ENCODE measurements at places on chromosomes 5 and 9.

GRCh38 chr5:143404416-143405062, 1.1 kb upstream of the NR3C1 start:
- DNase-seq = peak; percentile 95

GRCh38 chr5:102036927-102037326, 259.2 kb downstream of the SLCO4C1 start:
- no peak for DNase-seq

GRCh38 chr9:97740848-97741821, 44.0 kb upstream of the XPA start:
- DNase-seq = peak; percentile 90

DNA sequence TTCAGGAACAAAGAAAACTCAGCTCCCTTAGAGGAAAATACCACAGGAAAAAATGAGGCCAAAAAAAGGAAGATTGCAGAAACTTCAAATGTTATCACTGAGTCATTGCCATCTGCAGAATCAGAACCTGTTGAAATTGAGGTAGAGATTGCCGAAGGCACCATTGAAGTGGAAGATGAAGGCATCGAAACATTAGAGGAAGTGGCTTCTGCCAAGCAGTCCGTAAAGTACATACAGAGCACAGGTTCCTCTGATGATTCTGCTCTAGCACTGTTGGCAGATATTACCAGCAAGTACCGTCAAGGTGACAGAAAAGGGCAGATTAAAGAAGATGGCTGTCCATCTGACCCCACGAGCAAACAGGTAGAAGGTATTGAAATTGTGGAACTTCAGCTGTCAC, 30.8 kb upstream of the NIM1K start:
- peak; percentile 14 for DNase-seq

DNA sequence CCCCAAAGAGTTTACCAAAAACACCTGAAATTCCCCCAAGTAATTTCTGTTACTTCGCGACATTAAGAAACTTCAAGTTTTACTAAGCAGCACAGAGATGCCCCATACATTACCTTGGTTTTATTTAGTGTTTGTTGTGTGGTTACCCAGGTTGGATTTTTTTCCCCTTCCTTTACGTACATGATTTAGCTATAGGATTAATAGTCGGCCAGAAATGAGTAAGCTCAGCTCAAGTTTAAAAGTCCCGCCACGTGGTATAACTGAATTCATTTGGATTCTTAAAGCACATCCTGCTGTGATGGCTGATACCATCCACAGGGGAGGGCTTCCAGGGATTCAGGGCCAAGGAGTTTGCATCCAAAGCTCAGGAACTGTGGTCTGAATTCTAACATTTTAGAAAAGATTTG, 75.9 kb downstream of the DAP start:
- DNase-seq = no peak

GRCh38 chr5:135822959-135823358, 11.5 kb upstream of the SLC25A48 start:
- DNase-seq = no peak

DNA sequence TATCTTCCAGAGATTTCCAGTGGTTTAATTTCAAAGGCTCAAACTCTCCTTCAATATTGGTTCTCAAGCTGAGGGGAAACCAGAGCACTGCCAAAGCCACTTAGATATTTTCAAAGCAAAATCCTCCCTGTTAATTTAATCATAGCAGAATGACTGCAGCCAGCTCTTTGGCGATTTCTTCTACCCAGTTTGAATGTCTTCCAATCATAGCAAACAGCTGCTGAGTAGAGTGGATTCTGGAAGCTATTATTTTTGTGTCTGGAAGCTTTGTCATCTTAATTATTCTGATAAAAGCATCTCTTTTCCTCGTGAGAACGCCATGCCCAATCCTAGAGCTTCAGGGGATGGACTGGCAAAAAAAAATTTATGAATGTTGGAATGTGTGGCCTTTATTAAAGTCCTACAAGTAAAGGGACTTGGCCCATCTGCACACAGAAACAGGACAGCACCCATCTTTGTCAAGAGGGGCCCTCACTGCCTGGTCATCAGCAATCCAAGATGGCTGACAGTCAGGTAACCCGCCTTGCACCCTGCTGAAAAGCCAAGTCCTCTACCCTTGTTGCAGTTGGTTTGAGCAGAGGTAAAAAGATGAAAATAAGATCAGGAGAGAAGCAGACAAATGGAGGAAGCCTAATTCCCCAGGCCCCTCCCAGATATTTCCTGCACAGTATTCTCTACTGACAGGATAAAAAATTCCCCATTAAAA, 125.1 kb downstream of the SUSD1 start:
- peak; percentile 29 for DNase-seq

- DNase-seq = no peak
Observed at GRCh38 chr5:143886651-143887638, 75.0 kb downstream of the HMHB1 start.

GRCh38 chr9:97553841-97554240, 52.4 kb downstream of the TMOD1 start:
- no peak for DNase-seq

DNA sequence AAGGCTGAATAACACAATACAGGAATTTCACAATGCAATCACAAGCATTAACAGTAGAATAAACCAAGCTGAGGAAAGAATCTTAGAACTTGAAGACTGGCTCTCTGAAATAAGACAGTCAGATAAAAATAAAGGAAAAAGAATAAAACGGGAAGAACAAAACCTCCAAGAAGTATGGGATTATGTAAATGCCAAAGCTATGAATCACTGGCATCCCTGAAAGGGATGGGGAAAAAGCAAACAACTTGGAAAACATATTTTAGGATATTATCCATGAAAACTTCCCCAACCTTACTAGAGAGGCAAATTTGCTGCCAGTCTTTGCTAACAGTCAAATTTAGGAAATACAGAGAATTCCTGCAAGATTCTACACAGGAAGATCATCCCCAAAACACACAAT, 157.9 kb downstream of the ALDH1A1 start:
- no peak for DNase-seq

- DNase-seq = no peak
Observed at GRCh38 chr9:92424340-92424739, at the start of gene OMD. Gene OMD (minus strand): TSS chr9:92424471. CDS start chr9:92417558, 6,913 bp downstream.

DNA sequence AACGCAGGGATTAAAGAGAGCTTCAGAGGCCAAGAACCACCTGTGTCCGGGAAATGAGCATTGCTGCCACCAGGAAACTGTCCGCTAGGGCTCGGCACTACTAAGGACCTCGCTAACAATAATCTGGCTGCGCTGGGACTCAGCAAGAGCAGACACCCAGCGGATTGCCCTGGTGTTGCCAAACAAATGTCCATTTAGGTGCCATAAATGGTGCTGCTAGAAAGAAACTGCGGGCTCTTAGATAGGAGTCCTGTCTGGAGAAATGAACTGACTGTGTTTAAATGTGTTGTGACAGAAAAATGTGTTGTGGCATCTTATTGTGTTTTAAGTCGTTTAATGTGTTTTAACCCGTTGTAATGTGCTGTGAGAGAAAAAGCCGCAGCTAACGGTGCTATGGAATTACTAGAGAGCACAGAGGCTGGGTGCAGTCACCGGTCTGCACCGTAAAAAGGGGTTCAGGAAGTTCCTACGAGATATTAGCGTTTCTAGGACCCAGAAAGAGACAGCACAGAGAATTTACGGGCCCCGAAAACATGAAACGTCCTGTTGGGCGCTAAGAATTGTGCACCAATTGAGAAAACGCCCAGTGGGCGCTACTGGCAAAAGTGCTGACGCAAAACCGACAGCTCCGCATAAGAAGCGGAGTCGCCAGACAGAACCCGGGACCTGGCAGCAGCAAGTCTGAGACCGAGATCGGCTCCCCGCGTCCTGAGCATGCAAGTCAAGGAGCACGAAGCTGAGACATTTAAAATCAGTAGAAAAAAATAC, 90.6 kb downstream of the ANXA2R start:
- peak; percentile 58 for DNase-seq

- peak; percentile 12 for DNase-seq
Observed at GRCh38 chr5:111820072-111820471, 63.1 kb upstream of the NREP start.

GRCh38 chr9:126642839-126643238, 29.1 kb downstream of the LMX1B start:
- no peak for DNase-seq

DNA sequence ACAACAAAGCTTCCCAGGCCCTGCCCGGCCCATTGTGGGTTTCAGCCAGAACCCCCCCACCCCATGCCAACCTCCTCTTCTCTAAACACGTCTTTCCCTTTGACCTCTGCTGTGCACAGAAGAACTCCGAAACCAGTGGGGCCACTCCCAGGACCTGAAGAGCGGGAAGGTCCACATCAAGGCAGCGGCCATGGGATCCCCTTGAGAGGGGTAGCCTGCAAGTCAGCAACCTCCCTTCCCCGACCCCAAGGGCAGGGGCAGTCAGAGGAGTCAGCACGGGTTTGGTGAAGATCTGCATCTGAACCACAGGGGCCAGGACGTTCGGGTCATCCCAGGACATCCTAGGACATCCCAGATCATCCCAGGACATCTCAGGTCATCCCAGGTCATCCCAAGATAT, 379.9 kb upstream of the IRX4 start:
- no peak for DNase-seq

DNA sequence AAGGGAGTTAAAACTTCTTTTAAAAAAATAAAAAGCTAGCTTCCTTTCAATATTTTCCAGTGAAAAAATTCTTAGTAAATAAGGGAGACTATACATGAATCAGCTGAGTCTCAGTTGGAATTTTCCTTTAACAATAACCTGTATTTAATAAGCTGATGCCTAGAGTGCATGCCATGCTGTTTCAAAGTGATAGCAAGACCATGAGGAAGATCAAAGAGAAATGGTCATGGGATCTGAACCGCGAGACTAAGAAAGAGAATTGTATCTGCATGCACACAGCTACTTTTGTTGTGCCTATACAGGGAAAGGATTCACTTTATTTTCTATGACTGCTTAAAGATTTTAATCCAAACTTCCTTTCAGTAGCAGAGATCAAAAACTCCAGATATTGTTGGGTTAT, 2217.0 kb downstream of the MAT2B start:
- no peak for DNase-seq

GRCh38 chr5:33938507-33938796, 2.3 kb downstream of the RXFP3 start:
- DNase-seq = no peak

DNA sequence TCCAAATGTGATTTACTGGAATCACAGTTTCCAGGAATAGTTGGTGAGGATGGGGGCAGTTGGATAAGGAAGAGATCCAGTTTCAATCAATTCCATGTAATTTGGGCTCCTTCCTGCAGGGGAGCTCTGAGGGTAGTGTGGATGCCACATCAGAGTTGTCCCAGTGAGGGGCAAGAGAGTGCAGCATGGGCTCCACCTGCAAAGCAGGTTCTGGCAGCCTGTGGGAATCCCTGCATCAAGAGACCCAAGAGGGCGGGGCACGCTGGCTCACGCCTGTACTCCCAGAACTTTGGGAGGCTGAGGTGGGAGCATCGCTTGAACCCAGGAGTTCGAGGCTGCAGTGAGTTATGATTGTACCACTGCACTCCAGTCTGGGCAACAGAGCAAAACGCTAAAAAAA, 188.5 kb downstream of the CACNA1B start:
- no peak for DNase-seq

GRCh38 chr9:132984202-132985070, 5.9 kb downstream of the GFI1B start:
- no peak for DNase-seq

- DNase-seq = no peak
Observed at GRCh38 chr5:150124111-150124557, 31.5 kb downstream of the PDGFRB start.

DNA sequence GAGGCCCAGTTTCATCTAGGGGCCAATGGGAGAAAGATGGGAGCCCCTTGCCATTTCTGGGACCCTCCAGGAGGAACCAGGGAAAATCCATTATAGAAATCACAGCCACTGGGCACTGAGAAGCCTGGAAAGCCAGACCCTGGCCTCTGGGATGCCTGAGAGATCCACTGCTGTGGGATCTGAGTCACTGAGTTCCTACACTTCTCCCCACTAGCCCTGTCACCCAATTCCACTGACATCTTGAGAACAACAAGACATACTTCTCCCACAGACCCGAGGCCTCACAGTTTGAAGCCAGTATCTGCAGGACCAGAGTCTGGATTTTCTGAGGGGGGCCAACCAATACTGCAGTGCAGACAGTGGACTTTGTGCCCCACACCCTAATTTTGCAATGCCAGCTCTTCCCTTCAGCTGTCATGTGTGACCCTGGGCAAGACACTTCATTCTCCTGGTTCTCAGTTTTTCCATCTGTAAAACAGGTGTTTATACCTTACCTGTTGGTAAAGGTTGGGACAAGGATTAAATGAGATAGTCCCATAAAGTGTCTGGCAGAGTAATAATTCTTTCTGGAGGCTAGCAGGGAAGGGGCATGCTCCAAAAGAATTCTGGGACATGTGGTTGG, 46.5 kb downstream of the CXXC5 start:
- no peak for DNase-seq

GRCh38 chr5:169631360-169631759, 5.7 kb upstream of the DOCK2 start:
- no peak for DNase-seq

DNA sequence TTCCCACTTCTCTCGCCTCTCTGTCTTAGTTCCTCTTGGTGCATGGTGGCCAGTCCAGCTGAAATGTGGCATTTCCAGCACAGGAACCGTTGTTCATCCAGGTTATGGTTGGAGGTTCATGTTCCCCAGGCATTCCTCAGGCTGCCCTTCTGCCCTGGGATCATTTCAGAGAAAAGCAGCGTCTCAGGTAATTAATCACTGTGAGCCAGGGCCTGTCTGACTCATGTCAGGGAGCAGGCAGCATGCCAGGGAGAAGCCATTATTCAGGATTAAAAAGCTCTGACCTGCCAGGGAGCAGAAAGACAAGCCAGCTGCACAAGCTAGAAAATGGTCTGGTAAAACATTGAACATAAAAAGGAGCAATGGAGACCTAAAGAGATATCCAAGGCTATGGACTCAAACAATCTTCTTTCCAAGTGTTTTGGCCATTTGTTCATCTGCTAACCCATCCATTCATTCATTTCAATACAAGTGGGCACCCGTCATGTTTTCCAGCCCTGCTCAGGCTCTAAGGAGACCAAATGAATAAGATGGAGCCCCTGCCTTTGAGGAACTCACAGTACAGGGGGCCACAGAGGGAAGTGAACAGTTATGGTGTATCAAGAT, 241.4 kb downstream of the DRD1 start:
- DNase-seq = peak; percentile 22

- DNase-seq = peak; percentile 8
Observed at GRCh38 chr9:9913276-9913832, 699.4 kb downstream of the PTPRD start.

DNA sequence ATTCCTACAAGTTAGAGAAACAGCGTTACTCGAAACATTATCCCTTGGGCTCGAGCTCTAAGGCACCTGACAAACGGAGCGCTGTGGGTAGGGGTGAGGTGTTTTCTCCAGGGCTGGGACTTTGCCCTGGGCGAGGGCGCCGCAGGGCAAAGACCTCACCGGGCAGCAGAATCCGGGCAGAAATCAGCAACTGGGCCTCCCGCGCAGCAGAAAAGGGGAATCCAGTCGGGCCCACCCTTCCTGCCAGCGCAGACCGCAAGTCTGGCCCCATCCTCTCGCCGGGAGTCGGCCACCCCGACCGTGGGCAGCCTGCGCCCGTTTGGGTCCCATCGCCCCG, 430 bp upstream of the MSH3 start:
- DNase-seq = no peak

Data from stomach (tissue), 19 donors.